ENCODE measurements at places on chromosomes 3 and 15. TPM values are rescaled to one million over a fixed set of nuclear protein-coding genes. Genes with fewer than 3 reads are reported as not detected.

Gene MITF
- total RNA-seq = 28.4 TPM

Gene APEH
- total RNA-seq = 51.7 TPM

Gene AEN
- total RNA-seq = 10.7 TPM

Gene FGF12
- 0.91 TPM for total RNA-seq

Gene IL17RC
- 33.8 TPM for total RNA-seq

Gene CLSTN2
- total RNA-seq = 20.6 TPM

Gene ERICH6
- not detected for total RNA-seq

Gene U2SURP
- total RNA-seq = 102 TPM

Gene GPR62
- not detected for total RNA-seq

Gene DVL3
- total RNA-seq = 66.7 TPM

Gene TYRO3
- 6.0 TPM for total RNA-seq

Gene MINAR1
- total RNA-seq = 0.91 TPM

Gene COX5A
- 79.6 TPM for total RNA-seq

Gene AMIGO3
- total RNA-seq = not detected

Gene SMCO1
- total RNA-seq = not detected

Gene FBXO40
- total RNA-seq = not detected

Gene UNC13C
- 2.1 TPM for total RNA-seq

DNA sequence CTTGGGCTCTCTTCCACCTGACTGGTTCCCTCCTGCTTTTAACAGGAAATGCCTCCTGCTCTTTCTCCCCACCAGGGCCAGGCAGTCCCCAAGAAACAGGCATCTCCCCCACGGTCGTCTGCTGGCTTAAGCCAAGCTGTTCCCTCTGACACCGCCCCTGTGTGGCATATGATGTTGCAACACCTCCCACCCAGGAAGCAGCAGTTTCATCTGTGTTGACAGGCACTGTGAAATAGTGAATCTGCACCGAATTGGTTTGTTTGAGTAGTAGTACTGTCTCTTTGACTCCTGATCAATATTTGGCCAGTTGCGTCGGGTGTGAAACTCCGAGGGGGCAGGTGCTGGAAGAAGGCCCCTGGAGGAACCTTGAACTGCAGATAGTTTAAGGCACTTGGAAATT lies 188.8 kb downstream of the FEZF2 start:
- DNase-seq = no peak

DNA sequence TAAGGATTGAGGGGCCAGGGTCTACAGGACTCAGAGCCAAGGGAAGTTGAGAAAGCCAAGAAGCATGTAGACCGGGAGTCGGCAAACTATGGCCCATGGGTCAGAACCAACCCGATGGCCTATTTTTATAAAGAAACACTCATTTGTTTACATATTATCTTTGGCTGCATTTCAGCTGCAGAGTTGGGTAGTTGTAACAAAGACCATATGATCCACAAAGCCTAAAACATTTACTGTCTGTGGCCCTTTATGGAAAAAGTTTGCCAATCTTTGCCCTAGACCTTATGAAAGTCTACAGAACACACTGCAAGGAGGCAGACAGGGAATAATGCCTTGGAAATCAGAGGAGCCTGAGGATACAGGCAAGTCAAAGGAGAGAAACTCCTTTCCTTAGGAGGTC lies 63.2 kb upstream of the MNS1 start:
- DNase-seq = no peak

DNA sequence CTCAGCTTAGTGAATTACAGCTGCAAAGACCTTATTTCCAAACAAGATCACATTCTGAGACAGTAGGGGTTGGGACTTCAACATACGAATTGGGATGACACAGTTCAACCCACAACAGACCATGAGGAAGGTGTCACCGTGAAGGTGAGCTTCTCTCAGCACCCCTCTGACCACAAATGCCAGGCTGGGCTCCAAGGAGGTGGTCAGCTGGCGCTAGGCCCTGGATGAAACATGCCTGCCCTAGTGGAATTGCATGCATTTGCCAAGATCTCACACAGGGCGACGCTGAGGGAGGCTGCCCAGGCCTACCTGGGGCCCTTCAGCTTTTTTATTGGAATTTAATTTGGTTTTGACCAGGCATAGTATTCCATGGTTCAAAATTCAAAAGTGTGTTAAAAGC lies 1.8 kb downstream of the CFAP100 start:
- no peak for DNase-seq

GRCh38 chr3:51679777-51680176 lies 8.7 kb downstream of the TEX264 start:
- DNase-seq = no peak

DNA sequence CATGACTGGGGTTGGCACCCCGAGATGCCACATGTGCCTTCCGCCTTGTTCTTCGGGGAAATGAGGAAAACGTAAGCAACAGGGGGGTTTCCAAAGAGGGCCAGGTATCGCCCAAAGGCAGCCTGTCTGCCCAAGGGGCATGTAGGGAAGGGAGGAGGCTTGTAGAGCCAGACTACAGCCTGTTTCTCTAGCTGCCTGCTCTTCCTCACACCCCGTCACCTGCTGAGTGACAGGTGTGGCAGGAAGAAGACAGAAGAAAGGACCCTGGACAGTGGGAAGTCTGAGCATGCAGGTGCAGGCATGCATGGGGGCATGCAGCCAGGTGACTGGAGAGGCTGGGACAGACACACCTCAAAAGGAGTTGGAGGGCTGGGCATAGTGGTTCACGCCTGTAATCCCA lies 9.8 kb downstream of the PLA2G4E start:
- no peak for DNase-seq

DNA sequence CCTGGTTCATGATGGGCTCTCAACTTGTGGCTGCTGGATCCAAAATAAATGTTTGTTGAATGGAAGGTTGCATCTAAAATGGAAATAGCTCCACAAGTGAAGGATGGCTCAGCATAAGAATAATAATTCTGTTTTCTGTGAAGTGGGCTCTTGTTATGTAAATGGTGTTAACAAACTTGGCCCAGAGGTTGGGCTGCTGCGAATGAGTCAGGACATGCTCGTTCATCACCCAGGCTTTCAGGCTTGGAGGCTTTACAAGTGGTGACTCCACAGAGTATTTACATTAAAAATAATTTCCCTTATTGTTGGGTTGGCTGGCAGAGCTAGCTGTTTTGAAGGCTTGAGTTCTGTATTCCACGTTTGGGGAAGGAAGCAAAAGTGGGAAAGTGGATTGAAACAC lies 60.5 kb downstream of the ITGB5 start:
- no peak for DNase-seq

GRCh38 chr15:74443100-74443909 lies 9.5 kb upstream of the SEMA7A start:
- peak; percentile 27 for DNase-seq

- no peak for DNase-seq
Measured at GRCh38 chr3:123869165-123869564, 15.0 kb downstream of the MYLK start.

GRCh38 chr3:119160361-119160760 lies 13.0 kb upstream of the UPK1B start:
- no peak for DNase-seq

DNA sequence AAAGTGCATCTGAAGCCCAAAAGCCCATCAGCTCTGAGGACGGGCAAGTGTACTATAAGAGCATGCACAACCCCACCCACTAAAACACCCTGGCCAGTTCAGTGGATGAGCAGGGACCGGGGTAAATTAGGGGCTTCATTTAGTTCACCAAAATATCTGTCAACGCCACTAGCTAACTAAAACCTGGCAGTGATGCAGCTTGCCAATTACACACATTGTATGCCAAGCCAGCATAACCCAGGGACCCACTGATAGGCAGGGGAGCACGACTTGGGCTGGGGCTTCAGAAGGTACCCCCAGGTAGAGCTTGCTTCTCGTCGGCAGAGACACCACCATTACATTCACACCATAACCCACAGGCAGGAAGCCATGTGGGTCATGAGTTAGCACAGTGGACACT lies 47.0 kb downstream of the PTPN23 start:
- no peak for DNase-seq

DNA sequence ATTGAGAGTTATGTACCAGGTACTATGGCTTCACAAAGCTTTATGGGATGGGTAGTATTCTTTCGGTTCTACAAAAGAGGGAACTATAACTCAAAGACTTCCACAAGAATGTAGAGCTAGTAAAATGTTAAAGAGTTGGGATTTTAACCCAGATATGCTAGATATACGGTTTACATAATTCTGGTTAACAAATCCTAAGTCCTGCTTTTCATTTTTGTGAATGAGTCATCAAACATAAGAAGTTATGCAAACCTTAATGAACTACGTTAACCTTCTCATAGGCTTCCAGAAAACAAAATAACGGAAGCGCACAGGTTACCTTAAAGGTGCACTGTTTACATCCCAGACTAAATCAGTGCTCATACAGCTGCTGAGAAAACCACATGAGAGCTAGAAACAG lies 1049.3 kb downstream of the MCTP2 start:
- DNase-seq = no peak

GRCh38 chr15:43791993-43792760 lies at the start of gene SERF2:
TSS of gene SERF2 (plus strand) at chr15:43792320. CDS start at chr15:43792377, 57 bp downstream.
- peak; percentile 100 for DNase-seq

DNA sequence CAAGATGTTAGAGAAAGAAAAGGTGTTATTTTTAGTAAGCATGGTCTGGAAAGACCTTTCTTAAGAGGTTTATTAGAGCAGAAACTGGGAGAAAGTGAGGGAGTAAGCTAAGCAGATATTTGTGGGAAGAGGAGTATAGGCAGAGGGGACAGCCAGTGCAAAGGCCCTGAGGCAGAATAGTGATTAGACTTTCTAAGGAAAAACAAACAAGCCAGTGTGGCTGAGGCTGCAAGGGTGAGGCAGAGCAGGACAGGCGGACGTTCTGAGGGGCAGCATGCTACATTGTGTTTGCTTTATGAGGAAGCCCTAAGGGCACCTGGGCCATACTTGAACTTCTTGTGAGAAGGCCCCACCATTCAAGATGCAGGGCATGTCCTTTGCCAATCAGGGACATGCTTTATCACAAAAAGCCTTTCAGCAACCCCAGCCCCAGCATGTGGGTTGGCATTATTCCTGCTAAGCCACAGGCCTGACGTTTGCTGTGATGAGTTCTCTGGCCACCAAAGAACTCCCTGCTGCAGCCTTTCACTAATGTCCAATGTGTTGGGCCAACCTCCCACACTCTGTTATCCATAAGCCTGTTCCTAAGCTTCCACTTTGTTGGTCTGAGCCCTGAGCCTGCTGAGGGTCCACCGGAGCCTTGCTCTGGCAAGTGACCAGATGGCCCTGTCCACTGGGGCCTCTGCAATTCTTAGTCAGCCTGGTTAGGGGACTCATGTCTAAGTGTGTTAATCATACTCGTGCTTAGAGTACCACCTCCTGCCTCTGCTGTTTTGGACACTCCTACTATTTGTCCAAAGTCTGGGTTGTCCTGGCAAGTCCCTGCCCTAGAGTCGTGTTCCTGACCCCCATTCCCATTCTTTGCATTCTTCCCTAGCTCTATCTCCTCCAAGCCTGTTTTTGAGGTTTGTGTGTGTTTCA lies 209.9 kb upstream of the CTNNB1 start:
- DNase-seq = no peak

DNA sequence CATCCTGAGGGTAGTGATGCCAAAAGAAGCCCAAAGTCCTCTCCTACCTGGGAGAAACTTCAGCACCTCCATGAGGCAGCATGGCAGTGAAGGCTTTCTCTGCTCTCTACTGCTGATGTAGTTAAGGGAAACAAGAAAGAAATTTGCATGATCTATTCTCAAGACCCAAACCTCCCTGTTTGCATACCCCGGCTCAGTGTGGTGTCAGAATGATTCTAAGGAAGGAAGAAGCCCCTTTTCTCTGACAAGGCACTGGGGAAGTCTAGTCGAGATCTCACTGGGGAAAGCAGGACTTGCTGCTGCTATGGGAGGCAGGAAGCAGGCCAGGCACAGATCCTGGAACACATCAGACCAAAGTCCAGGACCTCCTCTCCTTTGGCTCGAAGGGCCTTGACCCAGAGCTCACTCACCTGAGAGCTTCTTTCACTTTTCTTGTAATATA lies 89.4 kb upstream of the ICE2 start:
- DNase-seq = no peak

DNA sequence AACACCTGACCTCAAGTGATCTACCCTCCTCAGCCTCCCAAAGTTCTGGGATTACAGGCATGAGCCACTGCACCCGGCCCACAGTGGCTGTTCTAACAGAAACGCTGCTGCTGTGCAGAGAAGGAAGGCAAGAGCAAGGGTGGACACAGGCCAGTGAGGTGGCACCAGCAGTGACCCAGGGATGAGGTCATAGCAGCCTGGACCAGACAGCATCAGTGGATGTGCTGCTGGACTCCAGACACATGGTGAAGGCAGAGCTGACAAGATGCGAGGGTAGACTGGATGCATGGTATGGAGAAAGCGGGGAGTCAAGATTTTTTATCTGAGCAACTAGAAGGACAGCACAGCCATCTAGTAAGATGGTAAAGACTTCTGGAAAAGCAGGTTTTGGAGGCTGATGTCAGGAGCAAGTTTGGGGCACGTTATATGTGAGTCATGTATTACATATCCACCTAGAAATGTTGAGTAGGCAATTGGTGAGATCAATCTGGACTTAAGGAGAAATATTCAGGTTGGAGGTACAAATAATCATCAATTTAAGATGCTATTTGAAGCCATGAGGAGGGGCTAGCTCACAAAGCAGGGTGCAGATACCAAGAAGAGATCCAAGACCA lies 22.1 kb upstream of the TJP1 start:
- no peak for DNase-seq

DNA sequence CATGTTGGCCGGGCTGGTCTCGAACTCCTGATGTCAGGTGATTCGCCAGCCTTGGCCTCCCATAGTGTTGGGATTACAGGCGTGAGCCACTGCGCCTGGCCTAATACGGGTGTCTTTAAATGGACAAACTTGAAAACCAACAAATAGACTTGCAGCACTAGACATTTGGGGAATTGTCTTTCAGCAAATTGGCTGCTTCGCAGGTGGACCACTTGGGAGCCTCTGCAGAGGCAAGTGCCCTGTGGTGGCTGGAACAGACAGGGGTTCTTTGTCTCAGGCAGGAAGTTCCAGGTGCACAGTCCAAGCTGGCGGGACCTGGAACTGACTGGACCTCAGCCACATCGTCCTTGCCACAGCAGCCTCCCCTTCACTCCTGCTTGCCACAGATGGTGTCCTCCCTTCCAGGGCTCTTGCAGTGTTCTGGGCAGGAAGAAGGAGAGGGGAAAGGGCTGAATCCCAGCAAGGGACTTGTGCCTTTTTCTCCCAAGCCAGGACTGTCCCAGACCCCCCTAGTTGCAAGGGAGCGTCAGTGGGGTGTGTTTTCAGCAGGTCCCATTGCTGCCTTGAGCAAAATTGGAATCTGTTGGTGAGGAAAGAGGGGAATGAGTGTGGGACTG lies 94.3 kb downstream of the TBC1D2B start:
- DNase-seq = no peak

GRCh38 chr15:78000927-78001249 lies 76.6 kb downstream of the TBC1D2B start:
- DNase-seq = no peak

DNA sequence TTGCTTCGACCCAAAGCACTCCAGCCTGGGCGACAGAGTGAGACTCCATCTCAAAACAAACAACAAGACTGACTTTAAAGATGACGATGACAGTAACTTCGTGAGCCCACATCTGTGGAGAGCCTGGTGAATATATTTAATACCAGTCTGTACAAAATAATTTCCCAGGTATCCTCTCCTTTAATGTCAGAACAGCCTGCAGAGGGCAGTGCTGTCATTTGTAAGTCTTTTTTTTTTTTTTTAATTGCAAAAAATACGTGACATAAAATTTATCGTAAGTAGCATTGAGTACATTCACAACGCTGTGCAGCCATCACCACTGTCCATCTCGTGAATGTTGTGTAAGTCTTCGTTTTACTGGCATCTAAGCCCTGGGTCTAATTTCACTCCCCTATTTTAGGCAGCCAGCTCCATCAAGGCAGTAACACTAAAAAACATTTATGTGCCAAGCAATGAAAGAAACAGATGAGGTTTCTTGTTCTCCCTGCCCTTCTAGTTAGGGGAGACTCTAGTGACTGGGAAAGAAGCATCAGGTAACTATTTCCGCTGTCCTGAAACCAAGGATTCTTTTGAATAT lies 1.4 kb downstream of the HTD2 start:
- DNase-seq = no peak
